CD4-positive, alpha-beta T cell treated with Interleukin-12 subunit alpha and Interleukin-12 subunit beta, for 1 hour (primary cell): ENCODE measurements at places on chromosomes 1 and 21.

DNA sequence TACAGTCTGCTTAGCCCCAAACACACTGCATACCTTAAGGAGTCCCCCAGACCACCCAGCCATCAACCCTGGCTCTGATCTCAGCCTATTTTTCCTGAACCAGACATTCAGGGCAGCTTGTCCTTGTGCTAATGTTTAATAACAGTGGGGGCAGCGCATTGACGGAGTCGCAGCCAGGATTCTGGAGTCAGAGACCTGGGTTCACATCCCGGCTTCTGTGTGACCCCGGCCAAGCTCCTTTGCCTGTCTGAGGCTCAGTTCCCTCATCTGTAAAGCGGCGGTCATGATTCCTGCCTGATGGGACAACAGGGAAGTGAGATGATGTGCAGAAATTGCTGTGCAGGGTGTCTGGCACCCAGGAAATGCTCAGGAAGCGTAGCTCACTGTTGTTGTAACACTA lies 63.1 kb downstream of the MATN1 start:
- no peak for DNase-seq

DNA sequence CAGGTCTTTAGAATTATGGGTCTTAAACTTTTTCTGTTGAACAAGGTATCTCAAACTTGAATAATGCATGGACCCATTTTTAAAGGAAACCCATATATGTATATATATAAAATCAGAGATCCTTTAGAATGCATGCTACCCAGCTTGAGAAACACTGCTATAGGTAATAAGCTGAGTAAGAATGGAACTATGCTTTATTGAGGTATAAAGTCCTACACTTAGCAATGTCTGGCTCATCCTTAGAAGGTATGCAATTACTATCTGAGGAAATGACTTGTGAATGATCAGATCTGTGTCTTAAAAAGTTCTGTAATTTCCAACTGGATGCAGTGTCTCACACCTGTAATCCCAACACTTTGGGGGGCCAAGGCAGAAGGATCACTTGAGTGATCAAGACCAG lies 11.2 kb downstream of the TRAF3IP3 start:
- DNase-seq = no peak

- no peak for DNase-seq
Measured at GRCh38 chr1:115090540-115090939, 1.2 kb upstream of the TSPAN2 start.

GRCh38 chr1:203702130-203702577 lies 62.8 kb upstream of the LAX1 start:
- peak; percentile 70 for DNase-seq

- no peak for DNase-seq
Measured at GRCh38 chr21:40800126-40800525, 46.8 kb downstream of the DSCAM start.

GRCh38 chr1:172616636-172617035 lies 42.3 kb upstream of the FASLG start:
- no peak for DNase-seq

GRCh38 chr1:7076572-7076971 lies 291.3 kb downstream of the CAMTA1 start:
- no peak for DNase-seq

DNA sequence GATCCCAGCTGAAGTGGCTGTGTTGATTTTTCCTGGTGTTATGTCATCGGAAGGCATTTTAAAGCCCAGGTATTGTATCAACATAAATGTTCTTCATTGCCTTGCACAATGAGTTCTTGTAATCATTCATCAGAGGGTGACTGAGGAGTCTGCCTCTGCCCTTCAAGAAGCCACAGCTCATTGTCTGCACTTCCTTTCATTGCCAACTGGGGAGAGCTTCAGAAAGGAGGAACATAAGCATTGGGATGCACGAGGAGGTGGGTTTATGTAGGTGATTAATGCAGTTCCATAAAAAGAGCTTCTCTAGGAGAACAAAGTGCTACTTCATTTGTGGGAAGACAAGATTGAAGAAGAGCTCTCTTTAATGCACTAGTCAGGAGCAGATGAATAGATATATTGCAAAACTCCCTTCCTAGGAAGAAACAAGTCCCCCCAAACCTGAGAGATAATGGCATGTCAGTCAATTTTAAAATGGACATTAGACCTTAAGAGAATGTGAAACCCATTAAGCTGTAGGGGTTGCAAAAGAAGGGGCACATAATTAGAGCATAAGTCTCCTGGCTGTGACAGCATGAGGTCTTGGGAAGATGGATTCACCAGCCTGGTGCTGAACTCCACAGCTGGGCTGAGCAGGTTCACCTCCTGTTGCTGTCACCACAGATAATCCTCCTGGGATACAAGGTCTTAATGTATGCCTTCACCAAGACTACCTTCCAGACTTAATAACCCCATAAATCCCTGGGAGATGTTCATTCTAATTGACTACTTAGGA lies 124.6 kb downstream of the BACH1 start:
- DNase-seq = no peak

- no peak for DNase-seq
Measured at GRCh38 chr1:33042831-33043230, 6.1 kb upstream of the AK2 start.

DNA sequence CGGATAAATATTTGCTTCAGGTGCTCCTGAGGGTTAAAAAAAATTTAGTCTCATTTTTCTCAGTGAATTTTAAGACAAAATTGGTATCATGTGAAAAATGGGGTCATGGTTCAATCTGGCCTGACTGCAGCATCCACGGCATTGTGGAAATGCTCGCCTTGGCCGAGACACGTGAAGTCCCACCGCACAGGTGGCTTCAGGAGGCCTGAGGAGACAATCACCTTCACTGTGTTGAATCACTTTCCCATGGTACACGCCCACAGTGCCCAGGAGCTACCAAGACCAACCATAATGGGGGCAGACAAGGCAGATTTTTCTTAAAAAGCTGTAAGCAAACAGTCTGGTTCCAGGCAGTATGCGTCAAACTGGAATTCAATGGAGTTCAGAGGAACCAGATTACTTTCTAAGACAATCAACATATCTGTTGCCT lies 11.0 kb upstream of the CPLANE2 start:
- DNase-seq = no peak

- no peak for DNase-seq
Measured at GRCh38 chr1:82762829-82763532, 962.2 kb downstream of the ADGRL2 start.

DNA sequence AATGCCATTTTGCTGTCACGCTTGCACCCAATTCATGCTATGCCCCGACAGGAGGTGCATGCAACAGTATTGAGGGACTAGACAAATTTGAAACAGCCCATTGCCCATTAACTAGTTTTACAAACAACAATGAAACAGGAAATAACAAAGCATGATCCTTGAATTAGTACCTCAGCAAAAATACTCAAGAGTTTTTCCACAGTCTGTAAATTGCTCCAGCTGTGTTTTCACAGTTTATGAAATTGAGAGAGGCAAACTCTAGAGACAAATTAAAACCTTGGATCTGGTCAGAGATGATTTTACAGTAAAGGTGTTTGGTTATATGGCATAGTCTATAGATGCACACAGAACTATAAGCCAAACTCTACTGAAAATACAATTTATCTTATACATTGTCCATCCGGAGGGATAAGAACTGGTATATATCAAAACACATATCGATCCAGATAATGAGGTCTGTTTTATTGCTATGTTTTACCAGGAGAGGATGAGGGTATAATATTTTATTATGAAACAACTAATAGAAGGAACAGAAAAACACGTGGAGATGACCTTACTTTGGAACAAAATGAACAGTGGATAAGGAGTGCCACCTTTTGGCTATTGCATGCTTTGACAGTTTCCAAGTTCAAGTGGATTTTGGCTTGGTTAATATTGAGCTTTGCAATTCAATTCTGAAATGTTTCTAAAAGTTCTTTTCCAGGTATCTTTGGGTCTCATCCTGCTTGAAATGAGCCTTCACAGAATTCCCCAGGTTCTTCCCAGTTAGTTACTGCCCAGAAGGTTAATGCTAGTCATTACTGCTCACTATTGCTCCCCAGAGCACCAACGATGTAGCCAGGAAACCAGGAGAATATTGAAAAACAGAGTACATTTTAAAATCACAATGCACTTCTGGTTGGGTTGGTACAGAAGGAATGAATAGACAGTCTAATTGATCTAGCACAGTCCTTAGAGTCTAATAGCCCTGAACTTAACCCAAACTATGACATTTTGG lies 45.7 kb downstream of the ZC3H11B start:
- no peak for DNase-seq

GRCh38 chr1:205709640-205710039 lies 29.3 kb upstream of the SLC45A3 start:
- DNase-seq = no peak

GRCh38 chr1:117754061-117754969 lies 148.5 kb downstream of the TENT5C start:
- peak; percentile 61 for DNase-seq

- DNase-seq = no peak
Measured at GRCh38 chr1:220884109-220884980, 5.1 kb downstream of the HLX start.

DNA sequence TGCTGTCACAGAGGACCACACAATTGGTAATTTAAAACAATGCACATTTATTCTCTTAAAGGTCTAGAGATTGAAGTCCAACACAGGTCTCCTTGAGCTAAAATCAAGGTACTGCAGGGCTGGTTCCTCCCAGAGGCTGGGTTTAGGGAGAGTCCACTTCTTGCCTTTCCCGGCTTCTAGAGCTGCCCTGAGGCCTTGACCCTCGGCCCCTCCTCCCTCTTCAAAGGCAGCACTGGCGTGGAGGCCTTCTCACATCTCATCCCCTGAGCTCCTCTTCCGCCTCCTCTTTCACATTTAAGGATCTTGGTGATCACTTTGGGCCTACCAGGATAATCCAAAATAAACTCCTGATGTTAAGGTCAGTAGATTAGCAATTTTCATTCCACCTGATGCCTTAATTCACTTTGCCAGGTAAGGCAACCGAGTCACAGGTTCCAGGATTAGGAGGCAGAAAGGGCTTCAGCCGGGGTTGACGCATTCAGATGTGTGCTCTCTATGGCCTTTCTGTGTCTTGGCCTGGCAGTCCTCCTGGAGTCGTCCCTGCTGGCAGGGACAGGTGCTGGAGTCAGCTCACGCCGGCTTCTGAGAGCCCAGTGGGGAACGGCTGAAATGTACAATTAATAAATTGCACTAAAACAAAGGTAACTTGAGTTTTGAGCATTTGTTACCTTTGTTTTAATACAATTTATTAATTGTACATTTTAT lies 61.2 kb upstream of the ABCG1 start:
- no peak for DNase-seq

- DNase-seq = no peak
Measured at GRCh38 chr1:167339405-167339804, 118.7 kb downstream of the POU2F1 start.

- DNase-seq = no peak
Measured at GRCh38 chr1:79808816-79809475, 802.4 kb upstream of the ADGRL4 start.

DNA sequence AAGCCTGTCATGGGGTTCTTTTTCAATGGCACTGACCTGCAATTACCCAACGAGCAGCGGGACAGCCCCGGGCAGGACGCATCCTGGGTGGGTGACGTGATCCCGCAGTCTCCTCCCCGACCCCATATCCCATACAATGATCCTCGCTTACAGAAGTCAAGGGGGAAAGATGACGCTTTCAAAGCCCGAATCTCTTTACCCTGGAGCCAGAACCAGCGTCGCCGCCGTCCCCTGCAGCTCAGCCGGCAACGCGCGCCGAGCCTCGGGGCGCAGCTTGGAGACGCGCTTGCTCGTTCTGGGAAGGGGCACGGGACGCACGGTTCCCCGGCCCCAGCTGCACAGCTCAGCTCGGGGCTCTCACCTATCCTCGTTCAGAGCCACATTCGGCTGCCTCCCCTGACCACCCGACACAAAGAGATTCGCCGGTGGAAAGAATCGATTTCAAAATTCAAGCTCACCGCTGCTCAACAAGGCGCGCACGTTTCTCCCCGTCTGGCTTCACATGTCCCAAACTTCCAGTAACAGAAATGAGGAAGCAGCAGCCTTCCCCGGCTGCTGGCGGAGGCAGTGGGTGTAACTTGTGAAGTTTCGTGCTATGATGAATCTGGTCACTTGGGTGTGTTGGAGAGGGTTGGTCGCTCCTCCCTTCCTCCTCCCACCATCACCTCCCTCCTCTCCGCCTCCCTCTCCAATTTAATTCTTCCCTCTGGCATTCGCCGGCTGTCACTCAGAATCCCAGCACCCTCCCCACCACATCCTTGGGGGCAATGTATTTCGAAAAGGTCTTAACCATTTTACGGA lies at the start of gene TIAM1:
TSS of gene TIAM1 (minus strand) at position 582 of the 801 bp plus-strand sequence. CDS start 77,289 bp downstream, outside the sequence.
- DNase-seq = peak; percentile 17

DNA sequence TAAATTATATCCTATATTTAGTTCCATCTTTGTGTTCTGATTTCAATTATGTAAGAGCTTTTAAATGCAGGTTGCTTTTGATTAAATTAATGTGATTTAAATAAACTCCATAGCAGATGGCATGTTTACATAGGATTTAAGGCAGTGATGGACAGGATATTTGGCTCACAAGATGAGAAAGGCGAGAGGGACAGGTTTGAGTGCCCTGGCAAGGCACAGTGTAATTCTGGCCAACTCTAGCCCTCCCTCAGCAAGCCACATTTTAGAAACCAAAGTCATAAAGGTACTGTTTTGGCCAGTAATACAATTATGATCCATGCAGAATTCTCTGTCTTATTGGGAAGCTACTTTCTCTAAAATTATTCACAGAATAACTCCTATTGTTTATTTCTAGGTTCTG lies 50.6 kb upstream of the C1orf146 start:
- no peak for DNase-seq

- DNase-seq = peak; percentile 63
Measured at GRCh38 chr1:203306965-203307541, 1.7 kb downstream of the BTG2 start.

- DNase-seq = no peak
Measured at GRCh38 chr1:219465212-219466093, 147.5 kb downstream of the ZC3H11B start.
